Chondrocyte (in vitro differentiated cells): ENCODE measurements at places on chromosomes 5 and 9. TPM values are rescaled to one million over a fixed set of nuclear protein-coding genes. Genes with fewer than 3 reads are reported as not detected.

CATSPER3 gene
- total RNA-seq: 0.17 to 0.64 TPM (median 0.39 TPM) in 3 replicates

SLC6A18 gene
- total RNA-seq: not detected in 3 replicates

PLEKHG4B gene
- total RNA-seq: 1.4 to 10.2 TPM (median 2.0 TPM) in 3 replicates

QRFP gene
- not detected in 3 replicates for total RNA-seq

ZNF354C gene
- total RNA-seq: 3.5 to 4.5 TPM (median 3.8 TPM) in 3 replicates

PALM2AKAP2 gene
- 43.7 to 52.7 TPM (median 46.3 TPM) in 3 replicates for total RNA-seq

GMCL2 gene
- total RNA-seq: not detected in 3 replicates

NDST1 gene
- 223 to 229 TPM (median 228 TPM) in 3 replicates for total RNA-seq

ARL14EPL gene
- not detected in 3 replicates for total RNA-seq

DMGDH gene
- total RNA-seq: 1.9 to 3.2 TPM (median 3.1 TPM) in 3 replicates

FAM81B gene
- total RNA-seq: not detected in 3 replicates

NNT gene
- total RNA-seq: 106 to 120 TPM (median 114 TPM) in 3 replicates

WDR31 gene
- total RNA-seq: 1.7 to 2.4 TPM (median 1.8 TPM) in 3 replicates

CCL27 gene
- not detected in 3 replicates for total RNA-seq

FAXDC2 gene
- 2.3 to 6.1 TPM (median 2.5 TPM) in 3 replicates for total RNA-seq

SLC25A48 gene
- not detected in 3 replicates for total RNA-seq

PROB1 gene
- 0.97 to 2.4 TPM (median 2.3 TPM) in 3 replicates for total RNA-seq

CTSL gene
- total RNA-seq: 77.7 to 119 TPM (median 84.6 TPM) in 3 replicates

ZDHHC11B gene
- 0.17 TPM in 1 of 3 replicates, not detected in the others for total RNA-seq

AGTPBP1 gene
- 25.1 to 25.8 TPM (median 25.1 TPM) in 3 replicates for total RNA-seq

AMBP gene
- total RNA-seq: not detected in 3 replicates

AK3 gene
- 33.8 to 39.7 TPM (median 34.1 TPM) in 3 replicates for total RNA-seq

LRRC70 gene
- 0.20 to 0.77 TPM (median 0.70 TPM) in 3 replicates for total RNA-seq

CCL21 gene
- not detected in 3 replicates for total RNA-seq

CSF1R gene
- 0.62 to 1.7 TPM (median 0.65 TPM) in 3 replicates for total RNA-seq

MSMP gene
- total RNA-seq: not detected in 3 replicates

RAB24 gene
- total RNA-seq: 31.5 to 37.3 TPM (median 36.7 TPM) in 3 replicates

REEP2 gene
- total RNA-seq: 30.2 to 35.1 TPM (median 34.6 TPM) in 3 replicates

PRR16 gene
- total RNA-seq: 10.7 to 38.1 TPM (median 10.7 TPM) in 3 replicates

PCA3 gene
- total RNA-seq: not detected in 3 replicates

RFESD gene
- total RNA-seq: 0.97 to 1.9 TPM (median 1.7 TPM) in 3 replicates

TMEM174 gene
- total RNA-seq: not detected in 3 replicates

ANKDD1B gene
- 0.42 to 1.2 TPM (median 0.72 TPM) in 3 replicates for total RNA-seq

HK3 gene
- not detected in 3 replicates for total RNA-seq

LTC4S gene
- 1.2 to 1.7 TPM (median 1.3 TPM) in 3 replicates for total RNA-seq

GPR150 gene
- 0.33 to 0.42 TPM in 2 of 3 replicates, not detected in the other for total RNA-seq

PRR7 gene
- total RNA-seq: 4.8 to 5.5 TPM (median 5.3 TPM) in 3 replicates

CRHBP gene
- total RNA-seq: 0.40 TPM in 1 of 3 replicates, not detected in the others

XRCC4 gene
- 4.2 to 5.8 TPM (median 5.5 TPM) in 3 replicates for total RNA-seq

EFCAB9 gene
- not detected in 3 replicates for total RNA-seq
